ENCODE measurements at places on chromosomes 2 and 18. TPM values are rescaled to one million over a fixed set of nuclear protein-coding genes. Genes with fewer than 3 reads are reported as not detected.

DNA sequence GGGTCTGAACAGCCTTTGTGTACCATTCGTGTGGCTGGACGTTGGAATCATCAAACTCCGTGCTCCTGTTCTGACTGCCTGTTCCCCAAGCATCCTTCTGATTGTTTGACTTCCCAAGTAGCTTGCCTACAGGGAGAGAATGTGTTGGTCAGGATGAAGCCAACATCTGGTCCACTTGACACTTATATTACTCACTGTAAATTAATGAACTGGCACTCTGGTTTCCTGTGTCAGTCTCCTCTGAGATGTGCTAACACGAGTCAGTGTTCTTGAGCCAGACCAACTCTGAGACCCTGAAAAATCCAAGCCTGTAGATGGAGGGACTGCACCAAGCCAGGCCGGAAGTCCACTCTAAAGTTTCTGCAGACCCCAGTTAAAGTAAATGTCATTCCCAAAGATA is 440.9 kb downstream of the ZNF516 start:
- no peak for DNase-seq

GRCh38 chr2:121454549-121455090 is 76.1 kb upstream of the RNU4ATAC start:
- no peak for DNase-seq

DNA sequence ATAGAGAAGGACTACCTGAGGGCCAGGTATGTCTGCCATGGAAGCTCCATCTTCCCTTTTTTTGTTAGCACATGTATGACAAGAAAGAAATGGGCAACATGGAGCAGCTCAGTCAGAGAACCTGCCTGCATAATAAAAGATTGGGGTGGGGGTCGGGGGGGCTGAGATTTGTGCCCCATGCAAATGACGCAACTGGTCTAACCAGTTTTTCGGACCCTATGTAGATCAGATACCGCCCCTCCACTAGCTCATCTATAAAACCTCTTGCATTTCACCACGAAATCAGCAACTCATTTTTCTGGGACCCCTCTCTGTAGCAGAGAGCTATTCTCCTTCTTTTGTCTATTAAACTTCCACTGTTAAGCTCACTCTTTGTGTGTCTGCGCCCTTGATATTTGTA is 657.2 kb downstream of the ERBB4 start:
- peak; percentile 67 for DNase-seq

DNA sequence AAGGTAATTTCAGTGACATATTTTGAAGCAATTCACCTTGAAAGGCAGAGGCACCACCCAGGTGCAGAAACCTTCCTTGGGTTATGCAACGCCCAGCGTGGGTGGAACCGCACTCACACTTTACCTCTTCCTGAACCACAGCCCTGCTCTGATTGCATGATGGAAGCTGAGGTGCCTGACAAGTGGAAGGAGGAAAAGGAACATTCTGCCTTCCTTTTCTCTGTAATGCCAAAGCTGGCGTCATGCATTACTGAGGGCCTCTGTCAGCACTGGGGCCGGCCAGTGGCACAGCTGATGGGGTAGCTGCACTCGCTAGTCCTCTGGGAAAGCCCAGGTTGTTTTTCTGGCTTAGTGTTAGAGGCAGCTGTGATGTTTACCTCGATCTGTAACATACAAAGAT is 266.5 kb downstream of the NEDD4L start:
- DNase-seq = peak; percentile 14

DNA sequence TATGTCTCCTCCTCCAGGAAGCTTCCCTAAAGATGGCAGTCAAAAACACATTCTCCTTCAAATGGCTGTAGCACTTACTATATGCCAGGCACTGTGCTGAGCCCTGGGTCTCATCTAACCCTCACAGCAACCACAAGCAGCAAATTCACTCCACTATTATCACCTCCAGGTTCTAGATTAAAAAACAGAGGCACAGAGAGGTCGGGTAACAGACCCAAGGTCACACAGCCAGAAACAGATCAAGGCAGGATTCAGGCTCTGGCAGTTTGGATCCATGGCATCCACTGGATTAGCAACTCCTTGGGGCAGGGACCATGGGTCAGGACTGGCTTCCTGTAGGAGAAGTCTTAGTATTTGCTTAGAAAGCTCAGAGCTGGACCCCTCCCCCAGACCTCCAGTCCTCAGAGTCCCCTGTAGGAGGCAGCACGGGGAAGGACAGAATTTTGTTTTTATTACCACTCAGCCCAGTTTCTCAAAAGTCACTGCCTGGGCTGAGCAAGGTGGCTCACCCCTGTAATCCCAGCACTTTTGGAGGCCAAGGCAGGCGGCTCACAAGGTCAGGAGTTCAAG is 34.4 kb downstream of the ZFP36L2 start:
- DNase-seq = peak; percentile 83

DNA sequence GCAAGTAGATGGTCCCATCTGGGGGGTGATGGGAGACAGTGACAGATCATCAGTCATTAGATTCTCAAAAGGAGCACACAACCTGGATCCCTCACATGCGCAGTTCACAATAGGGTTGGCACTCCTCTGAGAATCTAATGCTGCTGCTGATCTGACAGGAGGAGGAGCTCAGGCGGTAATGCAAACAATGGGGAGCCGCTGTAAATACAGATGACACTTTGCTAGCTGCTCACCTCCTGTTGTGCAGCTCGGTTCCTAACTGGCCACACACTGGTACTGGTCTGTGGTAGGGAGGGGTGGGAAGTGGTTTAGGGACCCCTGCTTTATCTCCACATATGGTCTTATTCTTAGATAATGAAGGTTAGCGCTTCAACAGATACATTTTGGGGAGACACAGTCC is 506.6 kb downstream of the PLCL1 start:
- DNase-seq = no peak

- DNase-seq = no peak
Observed at GRCh38 chr2:112033600-112033999, 21.5 kb upstream of the TMEM87B start.

DNA sequence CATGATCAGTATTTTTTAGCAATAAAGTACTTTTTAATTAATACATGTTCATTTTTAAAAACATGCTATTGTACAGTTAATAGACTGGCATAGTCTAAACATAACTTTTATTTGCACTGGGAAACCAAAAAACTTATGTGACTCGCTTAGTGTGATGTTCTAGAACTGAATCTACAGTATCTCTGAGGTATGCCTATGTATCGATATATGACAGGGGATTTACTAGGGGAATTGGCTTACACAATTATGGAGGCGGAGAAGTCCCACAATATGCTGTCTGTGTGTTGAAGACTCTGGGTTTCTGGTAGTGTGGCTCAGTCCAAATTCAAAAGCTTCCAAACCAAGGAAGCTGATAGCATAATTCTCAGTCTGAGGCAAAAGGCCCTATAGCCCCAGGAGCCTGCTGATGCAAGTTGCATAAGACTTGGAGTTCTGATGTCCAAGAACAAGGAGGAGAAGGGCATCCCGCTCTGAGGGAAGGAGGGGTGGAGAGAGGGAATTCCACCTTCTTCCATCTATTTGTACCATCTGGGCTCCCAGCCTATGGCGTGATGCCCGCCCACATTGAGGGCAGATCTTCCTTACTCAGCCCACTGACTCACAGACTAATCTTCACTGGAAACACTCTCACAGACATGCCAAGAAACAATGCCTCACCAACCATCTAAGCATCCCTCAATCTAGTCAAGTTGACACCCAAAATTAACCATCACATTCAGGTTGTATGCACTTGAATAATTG is 27.5 kb downstream of the ZNF638 start:
- DNase-seq = no peak

DNA sequence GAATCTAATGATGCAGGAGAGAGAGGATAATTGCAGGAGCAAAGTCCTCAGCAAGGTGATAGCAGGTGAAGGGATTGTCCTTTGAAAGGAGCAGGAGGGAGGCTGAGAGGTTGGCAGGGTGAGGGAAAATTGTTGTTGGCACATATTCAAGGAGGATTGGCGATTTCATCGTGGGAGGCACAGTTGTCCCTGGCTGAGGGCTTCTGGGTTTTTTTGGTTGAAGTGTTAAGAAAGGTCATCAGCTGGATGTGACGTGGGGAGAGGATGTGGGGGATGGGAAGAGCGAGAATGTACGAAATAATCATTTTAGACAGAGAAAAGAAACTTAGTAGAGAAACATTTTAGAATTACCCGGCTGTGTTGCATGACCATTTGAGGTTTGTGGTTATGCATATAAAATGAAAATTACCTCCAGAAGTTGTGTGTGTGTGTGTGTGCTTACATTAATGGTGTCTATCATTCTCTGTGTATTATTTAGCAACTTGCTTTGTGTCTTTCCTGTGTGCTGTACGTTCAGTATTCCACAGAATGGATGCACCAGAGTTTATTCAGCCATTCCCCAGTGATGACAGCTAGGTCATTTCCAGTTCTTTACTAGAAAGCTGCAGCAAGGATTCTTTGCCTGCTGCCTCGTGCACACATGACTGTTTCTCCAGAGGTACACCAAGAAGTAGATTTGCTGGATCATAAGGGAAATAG is 67.6 kb downstream of the SDC1 start:
- no peak for DNase-seq

DNA sequence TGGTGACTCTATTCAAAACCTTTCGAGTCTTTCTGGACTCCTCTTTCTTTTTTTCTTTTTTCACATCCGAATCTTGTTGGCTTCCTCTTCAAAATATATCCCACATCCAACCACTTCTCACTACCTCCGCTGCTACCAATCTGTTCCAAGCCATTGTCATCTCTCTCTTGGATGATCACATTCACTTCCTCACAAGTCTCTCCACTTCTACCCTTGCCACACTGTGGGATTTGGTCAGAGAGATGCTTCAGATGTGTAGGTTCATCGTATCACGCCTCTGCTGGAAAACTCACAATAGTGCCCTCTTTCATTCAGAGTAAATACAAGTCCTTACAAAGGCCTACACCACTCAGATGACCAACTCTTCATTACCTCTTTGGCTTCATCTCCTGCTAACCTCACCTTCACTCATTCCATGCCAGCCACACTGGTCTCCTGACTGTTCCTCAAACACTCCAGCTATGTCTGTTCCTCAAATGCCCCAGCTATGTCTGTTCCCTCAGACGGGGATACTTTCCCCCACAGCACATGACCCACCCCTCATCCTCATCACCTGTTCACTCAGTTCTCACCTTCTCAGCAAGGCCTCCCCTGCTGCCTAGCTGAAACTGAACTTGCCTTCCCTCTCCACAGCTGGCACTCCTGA is 67.2 kb upstream of the PELI1 start:
- DNase-seq = no peak

DNA sequence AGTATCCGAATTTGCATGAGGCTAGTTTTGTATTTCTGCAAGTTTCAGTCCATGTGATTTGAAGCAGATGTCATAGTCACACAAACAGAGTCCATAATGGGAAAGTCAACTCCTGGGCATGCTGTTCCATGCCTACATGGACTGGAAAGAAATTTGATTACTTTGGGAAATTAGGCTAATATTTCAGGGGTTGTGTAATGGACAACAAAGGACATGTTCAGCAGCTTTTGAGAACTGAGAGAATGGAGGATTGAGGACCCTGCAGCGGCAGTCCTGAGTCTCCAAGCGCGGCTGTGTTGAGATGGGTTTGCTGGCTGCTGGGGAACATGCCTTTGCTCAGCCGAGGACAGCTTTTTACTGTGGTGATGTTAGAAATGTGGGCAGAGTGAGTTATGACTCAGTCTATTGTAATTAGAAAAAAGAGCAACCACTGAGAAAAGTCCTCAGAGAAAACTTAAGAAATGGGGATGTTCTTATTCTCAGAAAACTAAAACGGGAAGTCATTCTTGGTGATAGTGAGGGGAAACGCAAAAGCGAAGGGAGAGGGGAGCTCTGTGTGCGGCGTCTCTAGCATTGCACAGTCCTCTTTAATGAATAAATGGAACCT is 149.2 kb downstream of the FAM210A start:
- no peak for DNase-seq

DNA sequence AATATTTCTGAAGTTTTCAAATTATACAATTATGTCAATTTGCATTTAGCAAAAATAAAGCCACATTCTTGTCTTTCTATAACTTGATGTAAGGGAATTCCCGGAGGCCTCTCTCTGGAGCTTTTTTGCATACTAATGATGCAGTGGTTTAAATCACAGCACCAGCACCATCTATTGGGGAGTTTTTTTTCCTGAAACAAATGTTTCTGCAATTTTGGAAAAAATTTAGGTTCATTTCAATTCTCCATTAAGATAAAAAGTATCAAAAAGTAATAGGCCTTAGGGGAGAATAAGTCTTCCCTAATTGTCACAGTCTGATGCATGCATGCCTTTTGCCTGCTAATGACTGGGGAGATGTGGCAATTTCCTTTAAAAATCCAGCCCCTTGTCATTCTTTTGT is 13.5 kb downstream of the CBLN2 start:
- no peak for DNase-seq

DNA sequence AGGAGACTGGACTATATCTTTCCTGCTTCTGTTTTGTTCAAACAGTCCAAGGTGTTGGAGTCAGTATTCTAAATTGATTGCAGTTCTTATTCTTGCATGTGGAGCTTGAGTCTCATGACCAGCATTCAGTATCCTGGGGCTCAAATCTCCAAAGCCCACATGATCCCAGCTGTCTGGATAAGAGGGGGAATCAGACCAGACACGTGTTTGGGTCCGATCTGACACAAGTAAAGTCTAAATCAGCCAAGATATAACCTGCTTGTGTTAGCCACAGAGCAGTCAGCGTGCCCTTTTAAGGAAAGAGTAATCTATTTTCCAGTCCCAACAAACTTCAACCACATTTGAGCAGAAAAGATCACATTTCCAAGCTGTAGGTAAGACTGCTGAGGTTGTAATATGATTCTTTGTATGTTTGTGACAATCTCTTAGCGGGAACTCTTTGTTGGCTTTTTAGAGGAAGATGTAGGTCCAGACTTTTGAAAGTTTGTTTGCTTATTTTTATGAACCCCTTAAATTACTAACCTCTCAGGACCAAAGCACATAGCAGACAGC is 334.6 kb downstream of the SLC4A3 start:
- DNase-seq = no peak

- no peak for DNase-seq
Observed at GRCh38 chr2:151862700-151863099, 34.5 kb upstream of the ARL5A start.

DNA sequence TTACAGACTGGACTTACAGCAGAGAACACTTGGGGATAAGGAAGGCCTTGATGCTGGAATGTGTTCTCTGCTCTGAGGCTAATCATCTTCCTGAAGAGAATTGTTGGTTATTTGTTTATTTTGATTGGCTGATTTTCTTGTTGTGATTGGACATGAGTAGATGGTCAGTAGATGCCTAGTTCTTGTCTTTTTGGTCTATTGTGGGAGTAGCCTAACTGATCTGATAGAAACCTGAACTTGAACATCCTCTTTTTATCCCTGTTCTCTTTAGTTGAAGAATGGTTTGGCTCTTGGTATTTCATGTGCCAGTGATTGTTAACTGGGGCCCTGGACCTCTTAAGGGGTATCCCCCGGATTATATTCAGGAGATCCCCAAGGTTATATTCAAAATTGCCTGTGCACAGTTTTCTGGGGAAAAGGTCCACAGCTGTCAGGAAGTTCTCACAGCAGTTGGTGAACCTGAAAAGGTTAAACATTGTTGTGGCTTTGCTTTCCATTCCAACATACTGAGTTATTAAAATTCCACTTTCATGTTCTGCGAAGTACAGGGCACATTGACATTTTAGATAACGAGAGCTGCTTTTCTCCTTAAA is 13.6 kb downstream of the TWSG1 start:
- DNase-seq = no peak

GAD1 gene
- not detected for polyA plus RNA-seq

PRKAG3 gene
- polyA plus RNA-seq = not detected

SLC23A3 gene
- polyA plus RNA-seq = 0.26 TPM

SEMA4C gene
- polyA plus RNA-seq = 15.4 TPM

KIAA2012 gene
- 0.07 TPM for polyA plus RNA-seq

TMEM131 gene
- 9.9 TPM for polyA plus RNA-seq

GPR39 gene
- 0.17 TPM for polyA plus RNA-seq

PCARE gene
- polyA plus RNA-seq = not detected

INHBB gene
- polyA plus RNA-seq = not detected

MEP1B gene
- polyA plus RNA-seq = not detected

CMPK2 gene
- 0.35 TPM for polyA plus RNA-seq

Data from GM23338 (cell line).